ENCODE measurements at places on chromosomes 2 and 18.
A peak's percentile ranks its signal among the peaks of the same experiment; 100 is the strongest.

GRCh38 chr2:136136931-136137330 is 19.0 kb upstream of the CXCR4 start:
- no peak for DNase-seq

DNA sequence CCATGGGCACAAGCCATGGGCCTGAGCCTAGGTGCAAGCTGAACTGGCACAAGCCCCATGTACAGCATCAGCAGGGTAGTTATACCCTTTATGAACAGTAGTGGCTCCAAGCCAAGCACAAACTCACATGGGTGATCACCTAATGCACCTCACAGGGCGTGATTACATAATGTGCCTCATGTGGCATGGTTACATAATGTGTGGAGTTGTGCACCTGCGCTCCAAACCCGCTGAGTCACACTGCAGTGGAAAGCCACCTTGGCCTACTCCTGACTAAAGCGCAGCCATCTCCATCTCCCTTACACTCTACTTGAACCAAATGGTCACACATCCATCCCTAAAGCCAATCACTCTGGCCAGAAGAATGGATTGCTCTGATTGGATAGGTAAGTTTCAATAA is 279.7 kb downstream of the MBD2 start:
- no peak for DNase-seq

DNA sequence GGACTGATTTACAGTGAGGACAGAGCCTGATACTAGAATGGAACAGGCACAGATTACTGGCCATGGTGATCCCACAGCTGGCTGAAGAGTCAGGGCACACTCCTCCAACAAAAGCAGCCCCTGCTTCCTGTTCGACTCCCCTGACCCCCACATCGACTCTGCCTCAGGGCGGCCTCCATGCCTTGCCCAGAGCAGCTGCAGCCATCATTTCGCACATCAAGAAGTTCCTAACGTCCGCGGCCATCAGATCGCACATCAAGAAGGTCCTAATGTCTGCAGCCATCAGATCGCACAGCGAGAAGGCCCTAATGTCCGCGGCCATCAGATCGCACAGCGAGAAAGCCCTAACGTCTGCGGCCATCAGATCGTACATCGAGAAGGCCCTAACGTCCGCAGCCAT is 192.8 kb upstream of the PXDN start:
- DNase-seq, result no peak

- no peak for DNase-seq
These were observed 262.4 kb downstream of the SS18 start for GRCh38 chr18:25827961-25828561.

- DNase-seq, result no peak
These were observed 63.2 kb downstream of the ZEB2 start for GRCh38 chr2:144456680-144457079.

- DNase-seq, result no peak
These were observed 304.0 kb downstream of the IRS1 start for GRCh38 chr2:226495466-226496272.

DNA sequence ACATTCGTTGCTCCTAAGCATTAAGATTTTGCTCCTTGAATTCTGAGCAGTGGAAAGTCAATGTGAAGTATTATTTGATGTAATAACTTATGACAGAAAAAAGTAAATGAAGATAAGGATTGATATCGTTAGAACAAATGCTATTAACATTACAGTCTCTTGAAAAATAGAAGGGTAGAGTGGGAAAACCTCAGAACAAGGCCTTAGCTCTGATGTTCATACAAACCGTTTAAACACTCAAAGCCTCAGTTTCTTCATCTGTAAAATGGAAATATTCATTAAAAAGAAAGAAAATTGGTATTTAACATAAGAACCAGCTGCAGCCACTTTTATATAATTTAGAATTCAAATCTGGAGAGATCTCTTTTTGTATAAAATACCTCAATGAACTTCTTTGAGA is 250.4 kb upstream of the NCKAP5 start:
- DNase-seq, result no peak

- DNase-seq, result no peak
These were observed 2.7 kb downstream of the PPP1CB start for GRCh38 chr2:28754321-28754720.

- DNase-seq, result no peak
These were observed 33.9 kb downstream of the ORC2 start for GRCh38 chr2:200929334-200930249.

DNA sequence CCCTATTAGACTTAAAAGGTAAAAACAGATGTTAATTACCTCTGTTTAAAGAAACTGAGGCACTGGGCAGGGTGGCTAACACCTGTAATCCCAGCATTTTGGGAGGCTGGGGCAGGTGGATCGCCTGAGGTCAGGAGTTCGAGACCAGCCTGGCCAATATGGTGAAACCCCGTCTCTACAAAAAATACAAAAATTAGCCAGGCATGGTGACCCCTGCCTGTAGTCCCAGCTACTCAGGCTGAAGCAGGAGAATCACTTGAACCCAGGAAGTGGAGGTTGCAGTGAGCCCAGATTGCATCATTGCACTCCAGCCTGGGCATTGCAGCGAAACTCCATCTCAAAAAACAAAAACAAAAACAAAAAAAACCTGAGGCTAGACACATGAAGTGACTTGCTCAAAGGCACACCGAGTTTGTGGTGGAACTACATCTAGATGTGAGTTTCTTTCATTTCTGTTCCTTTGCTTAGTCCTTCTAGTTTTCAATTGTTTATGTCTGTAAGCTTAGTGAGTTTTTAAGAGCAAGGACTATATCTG is 40.7 kb downstream of the SLC4A1AP start:
- DNase-seq, result no peak

DNA sequence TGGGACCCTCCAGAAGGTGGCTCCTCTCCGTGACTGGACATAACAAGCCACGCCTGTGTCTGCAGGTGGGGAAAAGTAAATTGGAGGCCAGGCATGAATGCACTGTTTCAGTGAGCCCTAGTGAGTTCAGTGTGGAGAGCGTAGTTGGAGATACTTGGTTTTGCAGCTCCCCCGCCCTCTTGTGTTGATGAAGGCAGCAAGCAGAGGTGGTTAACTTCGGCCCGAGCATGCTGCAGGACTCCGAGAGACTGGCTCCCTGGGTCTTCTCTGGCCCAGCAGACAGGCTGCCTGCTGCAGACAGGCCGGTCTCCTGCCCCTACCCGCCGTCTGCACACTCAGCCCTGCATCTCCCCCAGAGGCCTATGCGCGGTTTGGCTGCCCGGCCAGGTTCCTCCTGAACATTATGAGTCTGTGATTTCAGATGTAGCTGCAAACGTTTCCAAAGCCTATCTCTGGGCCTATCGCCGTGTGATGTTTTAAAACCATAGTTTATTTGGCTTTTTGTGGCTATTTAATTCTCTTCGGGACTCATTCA is 102.4 kb downstream of the LDLRAD4 start:
- no peak for DNase-seq

- no peak for DNase-seq
These were observed 242.7 kb downstream of the CNTNAP5 start for GRCh38 chr2:124267794-124268193.

GRCh38 chr2:3101016-3101942 is 276.3 kb downstream of the EIPR1 start:
- no peak for DNase-seq

GRCh38 chr18:25077038-25077943 is 274.7 kb downstream of the ZNF521 start:
- no peak for DNase-seq

- no peak for DNase-seq
These were observed 31.8 kb downstream of the RNU4ATAC start for GRCh38 chr2:121562269-121563176.

- DNase-seq, result no peak
These were observed 14.0 kb downstream of the CDC42EP3 start for GRCh38 chr2:37657471-37657870.

- no peak for DNase-seq
These were observed 78.9 kb upstream of the ZSWIM2 start for GRCh38 chr2:186927867-186928191.

GRCh38 chr2:163734401-163734800 is 1.4 kb downstream of the FIGN start:
- DNase-seq, result no peak

- no peak for DNase-seq
These were observed 599.2 kb downstream of the NR4A2 start for GRCh38 chr2:155733091-155733853.

- no peak for DNase-seq
These were observed 60.7 kb downstream of the ARMC9 start for GRCh38 chr2:231259104-231259503.

- no peak for DNase-seq
These were observed 834.3 kb downstream of the CPS1 start for GRCh38 chr2:211390536-211391188.

GRCh38 chr2:239264492-239264837 is 136.4 kb downstream of the HDAC4 start:
- DNase-seq, result peak; percentile 57

- DNase-seq, result no peak
These were observed 23.7 kb downstream of the TIMM21 start for GRCh38 chr18:74171910-74172606.

DNA sequence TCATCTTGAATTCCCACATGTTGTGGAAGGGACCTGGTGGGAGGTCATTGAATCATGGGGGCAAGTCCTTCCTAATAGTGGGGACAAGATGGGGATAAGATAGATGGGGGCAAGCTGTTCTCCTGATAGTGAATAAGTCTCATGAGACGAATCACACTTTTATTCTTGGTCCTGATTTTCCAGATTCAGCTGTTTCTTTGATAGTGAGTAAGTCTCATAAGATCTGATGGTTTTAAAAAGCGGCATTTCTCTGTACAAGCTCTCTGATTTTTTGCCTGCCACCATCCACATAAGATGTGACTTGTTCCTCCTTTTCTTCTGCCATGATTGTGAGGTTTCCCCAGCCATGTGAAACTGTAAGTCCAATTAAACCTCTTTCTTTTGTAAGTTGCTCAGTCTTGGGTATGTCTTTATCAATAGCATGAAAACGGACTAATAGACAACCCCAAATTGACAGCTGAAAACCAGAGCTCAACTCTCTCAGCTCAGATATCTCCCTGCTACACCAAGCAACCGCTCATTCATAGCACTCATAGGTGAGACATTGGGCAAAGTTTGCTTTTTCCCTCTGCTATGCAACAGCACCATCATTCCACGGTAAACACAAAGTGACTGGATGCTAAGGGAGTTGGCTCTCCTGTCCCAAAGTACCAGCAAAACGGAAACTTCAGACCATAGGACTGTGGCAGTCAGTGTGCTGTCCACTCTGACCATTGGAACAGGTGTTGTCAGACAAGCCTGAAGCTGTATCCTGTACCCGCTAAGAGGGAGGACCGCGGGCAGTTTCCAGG is 44.9 kb upstream of the TBC1D8 start:
- DNase-seq, result no peak

GRCh38 chr2:62964671-62965070 is 86.0 kb upstream of the OTX1 start:
- DNase-seq, result no peak

DNA sequence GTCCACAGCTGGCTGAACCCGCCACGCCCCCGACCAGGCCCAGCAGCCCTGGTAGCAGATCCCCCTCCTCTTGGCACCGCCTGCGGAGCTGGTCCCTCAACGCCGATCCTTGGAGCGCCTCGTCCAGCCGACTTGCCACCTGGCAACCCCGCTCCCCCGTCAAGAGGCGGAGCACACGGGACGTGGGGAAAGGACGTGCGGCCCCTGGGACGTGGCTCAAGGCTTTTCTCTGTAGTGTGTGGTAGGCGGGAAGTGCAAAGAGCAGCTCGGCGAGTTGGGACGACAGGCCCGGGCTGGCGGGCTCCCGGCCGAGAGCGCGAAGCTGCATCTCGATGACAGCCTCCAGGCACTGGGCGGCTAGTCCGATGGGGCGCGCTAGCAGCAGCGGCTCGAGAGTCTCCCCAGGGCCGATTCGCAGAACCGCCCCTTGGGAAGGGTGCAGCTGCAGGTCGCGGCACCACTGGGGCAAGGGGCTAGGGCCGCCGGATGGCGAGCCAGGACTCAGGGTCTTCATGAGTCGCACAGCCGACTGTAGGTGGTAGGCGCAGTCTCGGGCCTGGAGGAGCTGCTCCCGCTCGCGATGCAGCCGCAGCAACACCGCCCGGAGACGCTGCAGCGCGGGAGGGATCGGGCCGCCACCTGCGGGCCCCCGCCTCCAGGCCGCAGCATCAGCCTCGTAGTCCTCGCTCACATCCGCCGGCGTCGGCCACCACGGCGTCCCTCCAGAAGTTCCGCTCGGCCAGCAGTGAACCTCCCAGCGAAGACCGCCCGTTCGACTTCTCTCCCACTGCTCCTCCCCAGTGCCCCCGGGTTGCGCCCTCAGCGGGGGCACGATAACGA is 617 bp downstream of the CCDC142 start:
- DNase-seq, result no peak

GRCh38 chr18:39513186-39513585 is 1947.6 kb upstream of the CELF4 start:
- DNase-seq, result no peak

GRCh38 chr2:164146441-164146840 is 410.6 kb upstream of the FIGN start:
- DNase-seq, result no peak

GRCh38 chr2:179237209-179237946 is 27.3 kb downstream of the SESTD1 start:
- no peak for DNase-seq

- no peak for DNase-seq
These were observed 20.9 kb downstream of the DHRS9 start for GRCh38 chr2:169090133-169090820.

DNA sequence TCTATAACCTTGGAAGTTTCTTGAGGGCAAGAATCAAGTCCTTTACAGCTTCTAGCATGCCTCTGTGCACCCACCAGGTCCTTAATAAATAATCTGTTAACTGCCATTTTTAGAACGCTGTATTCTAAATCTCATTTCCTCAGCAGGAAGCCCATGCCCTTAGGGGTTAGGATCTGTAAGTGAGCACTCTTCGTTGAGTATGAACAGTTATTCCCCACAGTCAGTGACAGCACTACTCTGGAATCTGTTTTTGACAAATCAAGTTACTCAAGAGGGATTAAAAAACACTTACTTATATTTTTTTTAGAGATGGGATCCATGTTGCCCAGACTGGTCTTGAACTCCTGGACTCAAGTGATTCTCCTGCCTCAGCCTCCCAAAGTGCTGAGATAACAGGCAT is 14.6 kb downstream of the PAIP2B start:
- DNase-seq, result no peak

DNA sequence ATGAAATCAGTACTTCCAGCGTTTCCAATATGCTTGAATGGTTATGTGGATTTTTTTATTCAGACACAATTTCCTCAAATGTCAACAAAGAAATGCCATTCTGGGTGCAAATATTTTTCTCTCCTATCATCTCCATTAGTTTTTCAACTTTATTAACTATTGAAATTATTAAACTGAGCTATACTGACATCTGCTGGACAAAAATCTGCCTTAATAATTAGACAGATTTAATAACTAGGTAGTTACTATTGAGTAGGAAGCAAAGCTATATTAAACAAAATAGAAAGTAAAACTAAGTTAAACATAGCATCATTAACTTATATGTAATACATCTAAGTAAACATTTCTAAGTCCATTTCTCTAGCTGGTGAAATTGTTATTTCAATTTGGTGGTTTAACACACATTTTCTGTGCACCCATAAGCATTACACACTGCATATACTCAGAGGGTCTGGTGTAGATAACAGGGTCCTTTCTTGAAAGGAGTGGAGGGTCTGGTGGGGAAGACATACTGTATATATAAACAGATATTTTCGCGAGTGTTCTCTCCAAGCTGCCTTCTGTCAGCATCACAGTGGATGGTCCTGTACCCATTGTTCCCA is 77.0 kb downstream of the LANCL1 start:
- no peak for DNase-seq
